Stimulated activated CD4-positive, alpha-beta T cell treated with anti-CD3 and anti-CD28 coated beads, Interleukin-1b, Interleukin-23, amount 100 ng/mL, for 24 hours (primary cell): ENCODE measurements at places on chromosomes 1 and 21.

DNA sequence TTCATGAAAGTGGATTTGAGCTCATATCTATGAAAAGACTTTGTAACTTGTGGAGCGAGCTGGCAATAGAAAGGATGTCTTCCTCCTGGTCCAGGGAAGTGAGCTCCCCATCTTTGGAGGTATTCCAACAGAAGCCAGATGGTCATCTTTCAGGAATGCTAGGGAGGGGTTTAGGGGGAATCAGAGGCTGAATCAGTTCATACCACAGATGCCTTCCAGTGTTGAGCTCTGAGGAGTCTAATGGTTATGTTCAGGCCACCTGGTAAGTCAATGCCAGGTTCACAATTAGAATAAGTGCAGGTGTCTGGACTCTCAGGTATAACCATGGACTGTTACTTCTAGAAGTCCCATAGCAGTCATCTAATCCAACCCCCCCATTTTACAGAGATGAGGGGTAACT, 119.1 kb downstream of the ACTL8 start:
- DNase-seq: no peak

- DNase-seq: no peak
These were observed 84.5 kb upstream of the C1orf174 start for GRCh38 chr1:3984586-3984985.

- no peak for DNase-seq
These were observed 3.4 kb upstream of the TEX35 start for GRCh38 chr1:178509414-178510007.

DNA sequence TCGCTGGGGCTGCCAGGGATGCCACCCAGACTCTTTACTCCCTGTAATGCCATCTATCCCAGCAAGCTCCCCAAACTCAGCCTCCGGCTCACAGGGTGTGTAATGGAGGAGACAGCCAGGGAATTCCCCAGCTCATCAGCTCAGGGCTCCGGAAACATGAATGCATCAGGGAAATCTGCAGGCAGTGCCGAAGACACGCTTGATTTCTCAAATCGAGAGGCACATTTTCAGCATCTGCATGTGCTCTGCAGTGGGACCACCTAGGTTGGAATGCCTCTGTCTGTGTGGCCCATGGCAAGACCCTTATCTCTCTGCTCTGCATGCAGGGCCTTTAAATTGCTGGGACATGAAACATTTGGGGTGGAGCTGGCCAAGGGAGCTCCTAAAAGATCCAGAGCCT, 170.1 kb downstream of the TRABD2B start:
- DNase-seq: no peak

DNA sequence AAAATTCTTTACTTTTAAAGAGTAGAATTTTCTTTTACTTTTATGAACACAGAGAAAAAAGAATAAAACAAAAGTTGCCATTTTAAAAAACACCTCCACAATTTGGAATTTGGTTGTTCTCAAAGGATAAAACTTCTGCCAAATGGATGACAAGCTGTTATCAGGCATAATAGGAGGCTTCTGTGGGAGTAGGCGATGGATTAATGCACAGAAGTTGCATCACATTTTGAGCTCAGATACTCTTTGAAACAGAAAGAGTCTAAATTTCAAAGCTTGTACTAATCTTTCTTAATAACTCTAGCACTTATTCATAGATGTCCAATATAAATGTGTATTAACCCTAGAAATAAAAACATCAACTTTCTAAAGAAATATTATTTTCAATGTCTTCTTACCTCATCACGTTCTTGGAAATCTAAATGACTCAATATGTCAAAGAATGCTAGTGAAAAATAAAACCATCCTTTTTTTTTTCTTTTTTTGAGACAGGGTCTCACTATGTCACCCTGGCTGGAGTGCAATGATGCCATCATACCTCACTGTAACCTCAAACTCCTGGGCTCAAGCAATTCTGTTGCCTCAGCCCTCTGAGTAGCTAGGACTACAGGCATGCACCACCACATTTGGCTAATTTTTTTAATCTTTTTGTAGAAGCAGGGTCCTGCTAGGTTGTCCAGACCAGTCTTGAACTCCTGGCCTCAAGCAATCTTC, 112.8 kb upstream of the USP25 start:
- no peak for DNase-seq

- DNase-seq: no peak
These were observed 26.9 kb downstream of the SORT1 start for GRCh38 chr1:109370712-109371340.

DNA sequence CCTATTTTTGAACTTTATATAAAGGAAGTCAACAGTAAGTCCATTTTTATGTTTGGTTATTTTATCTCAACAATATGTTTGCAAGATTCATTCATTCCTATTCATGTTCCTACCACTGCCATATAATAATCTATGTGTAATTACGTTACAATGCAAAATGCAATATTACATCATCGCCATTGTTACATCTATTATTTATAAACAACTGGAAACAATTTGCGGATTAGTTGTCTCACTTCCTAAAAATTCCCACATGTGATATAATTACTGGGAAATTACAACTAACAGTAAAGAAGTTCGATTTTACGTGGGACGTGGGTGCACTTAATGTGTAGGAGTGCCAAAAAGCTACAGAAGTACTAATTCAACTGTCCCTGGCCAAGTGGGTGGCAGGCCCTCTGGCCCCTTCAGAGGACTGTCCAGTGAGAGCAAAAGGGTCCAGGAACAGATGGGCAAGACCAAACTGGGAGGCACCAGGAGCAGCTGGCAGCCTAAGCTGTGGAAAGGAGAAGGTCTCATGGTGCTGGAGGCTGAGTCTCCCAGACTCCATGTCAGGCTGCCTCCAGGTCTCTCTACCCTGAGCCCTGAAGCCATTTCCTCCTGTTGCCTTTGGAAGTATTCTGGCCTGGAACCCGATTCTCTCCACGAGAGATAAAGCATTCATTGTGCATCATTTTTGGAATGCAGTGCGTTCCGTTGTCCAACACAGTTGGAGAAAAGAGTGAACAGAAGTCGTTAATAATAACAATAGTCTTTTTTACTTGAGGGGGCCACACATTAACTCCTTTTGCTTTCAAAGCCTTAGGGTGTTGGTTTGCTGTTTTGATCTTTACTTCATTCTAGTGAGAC, 42.9 kb downstream of the TNNT2 start:
- no peak for DNase-seq

GRCh38 chr1:216456682-216457081, 33.4 kb upstream of the USH2A start:
- no peak for DNase-seq

- DNase-seq: no peak
These were observed 75.9 kb upstream of the SMYD2 start for GRCh38 chr1:214205053-214205452.
